ENCODE measurements at places on chromosomes 13 and 19.

GRCh38 chr19:18420930-18421329, 1.7 kb downstream of the SSBP4 start:
- no peak for DNase-seq

DNA sequence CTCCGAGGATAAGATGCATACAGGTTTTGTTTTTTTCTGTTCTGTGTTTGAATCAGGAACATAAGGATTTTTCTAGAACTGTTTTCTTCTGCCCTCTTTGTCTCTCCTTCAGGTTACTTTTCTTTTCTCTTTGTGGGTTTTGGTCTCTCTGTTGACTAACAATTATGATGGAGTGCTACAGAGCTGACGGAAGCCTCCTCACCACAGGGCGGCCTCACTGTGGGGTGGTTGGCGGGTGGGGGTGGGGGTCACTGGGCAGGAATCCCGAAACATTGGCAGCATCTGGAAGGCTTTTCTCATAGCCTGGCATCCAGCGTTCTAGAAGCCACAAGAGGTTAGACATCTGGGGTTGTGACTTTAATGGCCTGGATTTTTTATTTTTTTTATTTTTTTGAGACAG, 12.0 kb upstream of the MATK start:
- DNase-seq: peak; percentile 70

GRCh38 chr19:6376512-6377190, 918 bp upstream of the PSPN start:
- DNase-seq: no peak

GRCh38 chr13:48009284-48009683, 8.2 kb upstream of the SUCLA2 start:
- no peak for DNase-seq

DNA sequence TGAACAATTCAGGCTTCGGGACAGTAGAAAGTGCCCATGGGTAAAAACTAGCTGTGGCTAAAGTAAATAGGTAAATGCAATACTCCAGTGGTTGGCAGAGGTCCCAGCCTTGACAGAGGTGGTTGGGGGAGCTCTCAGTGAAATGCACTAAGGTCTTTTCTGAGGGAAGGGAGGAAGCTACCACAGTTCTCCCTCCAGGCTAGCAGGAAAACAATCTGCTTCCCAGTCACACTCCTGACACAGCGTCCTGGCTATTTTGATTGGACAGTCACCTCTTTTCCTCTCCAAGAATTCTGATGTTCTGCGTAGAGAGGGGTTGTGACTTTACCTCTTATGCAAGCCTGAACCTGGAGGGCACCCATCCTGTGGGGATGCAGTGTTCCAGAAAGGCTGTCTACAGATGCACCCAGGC, 128.7 kb downstream of the CYSLTR2 start:
- no peak for DNase-seq

GRCh38 chr19:14510311-14511228, 7.6 kb downstream of the DNAJB1 start:
- no peak for DNase-seq

- DNase-seq: peak; percentile 55
These were observed 463 bp upstream of the TSC22D1 start for GRCh38 chr13:44576351-44577235.

DNA sequence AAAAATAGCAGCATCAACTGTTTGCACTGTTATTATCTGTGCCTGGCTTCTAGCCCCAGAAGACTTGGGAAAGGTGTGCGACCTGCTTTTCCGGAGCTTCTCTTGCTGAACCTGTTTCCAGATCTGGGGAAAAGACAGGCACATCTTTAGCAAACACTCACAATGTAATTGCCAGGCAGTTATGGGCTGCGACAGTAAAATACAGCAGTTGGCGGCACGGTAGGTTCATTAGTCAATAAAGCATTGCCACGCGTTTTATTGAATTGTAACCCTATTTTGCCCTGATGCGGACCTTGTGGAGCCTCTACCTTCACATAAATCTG, 223.7 kb upstream of the TSHZ3 start:
- no peak for DNase-seq

- DNase-seq: no peak
These were observed 33.2 kb downstream of the F2RL3 start for GRCh38 chr19:16921766-16922591.

DNA sequence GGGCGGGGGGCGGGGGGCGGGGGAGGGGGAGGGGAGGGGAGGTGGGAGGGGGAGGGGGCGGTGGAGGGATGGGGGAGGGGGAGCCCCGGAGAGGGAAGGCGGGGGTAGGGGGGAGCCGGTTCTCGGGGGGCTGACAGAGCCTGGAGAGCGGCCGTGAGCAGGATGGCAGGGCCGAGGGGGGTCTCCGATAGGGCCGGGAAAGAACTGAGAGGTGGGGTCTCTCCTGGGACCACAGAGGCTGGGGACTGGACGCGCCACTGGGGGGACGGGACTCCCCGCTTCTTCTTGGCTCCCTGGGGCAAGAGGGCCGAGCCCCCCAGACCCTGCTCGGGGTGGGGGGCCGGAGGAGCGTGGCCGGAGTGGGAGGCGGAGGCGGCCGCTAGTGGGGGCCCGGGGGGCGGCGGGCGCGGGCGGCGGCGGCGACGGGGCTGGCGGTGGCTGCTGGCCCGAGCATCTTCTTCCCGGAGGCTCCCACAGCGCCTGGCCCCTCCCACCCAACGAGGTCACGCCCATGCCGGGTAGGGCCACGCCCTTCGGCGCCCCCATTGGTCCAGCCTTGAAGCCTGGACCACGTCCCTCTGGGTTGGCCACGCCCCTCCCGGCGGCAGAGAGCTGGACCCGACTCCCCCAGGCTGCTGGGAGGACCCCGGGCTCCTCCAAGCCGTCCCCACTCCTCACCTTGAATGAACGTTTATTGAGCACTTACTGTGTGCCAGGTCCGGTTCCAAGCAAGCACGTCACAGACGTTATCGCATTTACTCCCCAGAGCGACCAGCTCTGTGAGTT, at the start of gene NOVA2:
Gene NOVA2, minus strand, starts transcription at position 313 of the 786 bp plus-strand sequence. CDS start 514 bp downstream, outside the sequence.
- DNase-seq: no peak

DNA sequence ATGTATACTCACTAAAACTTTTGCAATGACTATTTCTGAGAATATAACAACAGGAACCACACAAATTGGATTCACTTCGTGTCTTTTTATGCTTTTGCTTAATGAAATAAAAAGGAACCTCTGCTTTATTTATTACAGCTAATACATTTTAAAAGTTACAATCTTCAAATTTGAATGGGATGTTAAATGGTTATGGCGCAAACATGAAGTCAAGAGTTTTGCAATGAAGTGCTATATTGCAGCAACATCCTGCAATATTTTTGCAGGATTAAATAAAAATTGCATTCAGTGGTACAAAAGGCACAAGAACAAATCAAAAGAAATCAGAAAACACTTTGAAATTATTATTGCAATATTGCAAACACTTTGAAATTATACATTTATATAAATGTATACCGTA, 1519.0 kb upstream of the MIR17HG start:
- no peak for DNase-seq

GRCh38 chr13:107753291-107753690, 462.0 kb downstream of the LIG4 start:
- no peak for DNase-seq

- DNase-seq: no peak
These were observed 6.3 kb downstream of the ABCA7 start for GRCh38 chr19:1046117-1046626.

DNA sequence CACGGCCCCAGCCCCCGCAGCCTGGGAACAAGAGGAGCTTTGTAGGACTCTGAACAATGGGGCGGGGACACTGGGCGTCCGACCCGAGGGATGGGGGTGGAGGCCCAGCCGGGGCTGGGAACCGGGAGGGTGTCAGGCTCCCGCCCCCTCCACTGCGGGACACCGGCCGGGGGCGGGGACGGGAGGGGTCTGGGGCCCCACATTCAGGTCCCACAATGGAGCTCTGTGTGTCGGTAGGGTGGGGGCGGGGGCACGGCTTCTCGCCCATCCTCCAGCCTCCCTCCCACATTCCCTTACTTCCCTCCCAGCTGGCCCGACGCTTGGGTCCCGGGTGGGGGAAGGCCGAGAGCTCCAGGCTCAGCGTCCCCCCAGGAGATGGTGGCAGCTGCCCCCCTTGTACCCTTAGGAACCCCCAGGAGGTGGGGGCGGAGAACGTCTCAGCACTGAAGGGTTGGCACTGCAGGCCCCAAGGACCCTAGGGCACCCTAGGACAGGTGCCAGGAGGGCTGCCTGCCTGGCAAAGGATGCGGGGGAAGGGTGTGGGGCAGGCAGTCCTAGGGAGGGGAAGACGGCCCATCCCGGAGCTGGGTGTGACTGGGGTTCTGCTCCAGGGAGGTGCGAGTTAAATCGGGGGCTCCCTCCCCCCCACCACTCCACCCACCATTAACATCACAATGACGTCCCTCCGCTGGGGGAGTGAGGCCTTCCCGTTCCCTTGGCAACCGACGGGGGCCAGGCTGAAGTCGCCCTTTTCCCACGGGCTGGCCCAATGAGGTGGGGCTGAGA, 5.3 kb downstream of the TTYH1 start:
- no peak for DNase-seq

DNA sequence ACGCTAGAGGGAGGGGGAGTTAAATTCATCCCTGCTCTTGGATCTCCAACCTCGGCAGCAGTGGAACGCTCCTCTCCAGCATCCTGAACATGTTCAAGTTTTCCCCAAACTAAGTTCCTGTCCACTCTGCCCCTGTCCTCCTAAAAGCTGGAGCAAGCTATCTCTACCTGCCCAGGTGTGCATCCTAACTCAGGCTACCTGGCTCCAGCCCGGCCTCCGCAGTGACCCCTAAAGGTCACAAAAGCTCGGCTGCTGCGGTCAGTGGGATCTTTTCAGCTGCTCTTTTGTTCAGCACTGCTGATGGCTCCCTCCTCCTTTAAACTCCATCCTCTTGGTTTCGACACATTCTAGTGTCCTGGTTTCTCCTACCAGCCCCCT, 1.4 kb downstream of the DCUN1D2 start:
- no peak for DNase-seq

DNA sequence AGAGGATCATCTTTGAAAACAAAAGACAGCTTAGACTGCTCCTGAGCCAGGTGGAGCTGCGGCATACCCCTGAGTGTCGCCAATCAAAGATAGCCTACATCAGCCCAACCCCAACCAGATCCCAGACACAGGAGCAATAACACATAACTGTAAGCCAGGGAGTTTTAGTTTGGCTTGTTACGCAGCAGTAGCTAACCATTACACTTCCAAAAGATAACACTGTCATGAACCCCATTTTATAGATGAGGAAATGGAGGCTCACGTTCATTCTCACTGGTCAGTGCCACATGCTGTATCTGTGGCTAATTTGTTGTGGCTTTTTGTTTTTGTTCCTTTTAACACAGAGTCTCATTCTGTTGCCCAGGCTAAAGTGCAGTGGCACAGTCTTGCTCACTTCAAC, 47.3 kb downstream of the TINCR start:
- no peak for DNase-seq

GRCh38 chr19:47729468-47729798, 15.9 kb upstream of the NOP53 start:
- DNase-seq: no peak

GRCh38 chr13:82597747-82598146, 1284.5 kb downstream of the SLITRK1 start:
- no peak for DNase-seq

DNA sequence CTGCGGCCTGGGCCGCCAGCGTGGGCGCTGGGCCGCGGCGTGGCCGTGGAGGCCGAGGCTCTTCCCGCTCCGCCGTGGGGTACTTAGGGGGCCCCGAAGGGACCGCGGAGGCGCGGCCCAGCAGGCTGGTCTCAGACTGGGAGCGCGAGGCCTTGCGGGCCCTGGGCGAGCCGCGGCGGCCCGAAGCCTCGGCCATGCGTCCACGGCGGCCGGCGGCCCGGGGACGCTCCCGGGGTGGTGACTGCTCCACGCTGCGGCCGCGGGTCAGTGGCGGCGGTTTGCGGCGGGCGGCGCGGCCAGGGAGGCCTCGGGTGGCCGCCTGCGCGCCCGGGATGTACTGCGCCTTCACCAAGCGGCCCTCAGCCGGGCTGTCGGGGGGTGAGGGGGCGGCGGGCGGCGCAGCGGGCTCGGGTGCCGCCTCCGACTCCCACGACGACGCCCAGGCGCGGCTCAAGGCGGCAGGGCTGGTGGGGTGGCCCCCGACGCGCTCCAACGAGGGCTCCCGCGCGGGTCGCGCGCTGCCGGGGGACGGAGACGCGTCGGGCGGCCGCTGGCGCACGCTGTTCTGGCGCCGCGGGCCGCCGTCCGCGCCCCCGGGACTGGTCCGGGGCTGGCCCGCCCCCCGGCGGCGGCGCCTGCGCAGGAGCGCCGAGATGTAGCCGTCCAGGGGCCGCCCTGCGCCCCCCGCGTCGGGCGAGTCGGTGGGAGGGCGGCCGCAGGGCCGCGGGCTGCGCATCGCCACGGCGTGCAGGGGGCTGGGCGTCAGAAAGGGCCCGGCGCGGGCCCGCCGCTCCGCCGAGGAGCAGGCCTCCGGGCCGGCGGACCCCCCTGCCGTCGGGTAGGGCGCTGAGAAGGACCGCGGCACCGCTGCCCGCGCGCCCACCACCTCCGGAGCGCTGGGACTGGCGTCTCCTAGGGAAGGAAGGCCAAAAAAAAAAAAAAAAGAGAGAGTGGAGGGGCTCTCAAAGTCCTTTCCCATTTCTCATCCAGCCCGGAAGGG, 11.7 kb downstream of the DACT3 start:
- DNase-seq: no peak

GRCh38 chr13:58949646-58950045, 1214.1 kb downstream of the DIAPH3 start:
- DNase-seq: no peak

GRCh38 chr13:91346850-91347201, 661 bp upstream of the MIR17HG start:
- no peak for DNase-seq

DNA sequence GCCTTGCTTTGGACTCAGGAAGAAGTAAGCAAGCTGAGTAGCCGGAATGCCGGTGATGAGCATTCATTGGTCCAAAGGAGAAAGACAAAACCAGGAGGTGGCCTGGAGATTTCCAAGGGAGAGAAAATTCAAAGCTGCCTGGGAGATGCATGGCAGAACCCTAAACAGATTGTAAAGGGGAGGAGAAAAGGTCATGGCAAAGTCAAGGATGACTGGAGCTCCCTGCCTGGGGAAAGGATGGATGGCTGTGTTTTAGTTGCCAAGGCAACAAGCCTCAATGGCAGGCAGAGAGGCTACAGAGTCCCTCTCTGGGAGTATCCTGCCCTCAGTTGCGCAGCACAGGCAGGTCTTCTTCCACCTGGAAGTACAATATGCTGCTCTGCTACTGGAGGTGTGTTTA, 134.0 kb downstream of the ENOX1 start:
- DNase-seq: no peak

- no peak for DNase-seq
These were observed 619.0 kb downstream of the KCTD12 start for GRCh38 chr13:76267216-76267615.

DNA sequence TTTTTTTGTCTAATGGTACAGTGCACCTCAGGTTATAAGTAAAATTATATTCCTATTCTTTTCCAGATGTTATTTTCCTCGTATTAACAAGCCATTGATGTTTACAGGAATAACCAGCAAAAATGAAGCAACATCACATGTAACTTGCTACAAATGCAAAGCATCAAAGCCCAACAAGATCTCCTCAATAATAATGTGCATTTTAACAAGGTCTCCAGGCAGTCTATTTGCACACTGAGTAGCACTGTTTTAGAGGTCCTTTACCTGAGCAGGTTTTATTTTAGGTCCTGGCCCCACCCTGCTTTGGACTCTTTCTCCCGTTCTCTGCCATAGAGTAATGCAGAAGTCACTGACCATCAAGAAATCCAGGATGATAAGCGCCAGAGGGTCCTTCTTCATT, 298.4 kb downstream of the FGF14 start:
- DNase-seq: no peak

GRCh38 chr13:98478189-98479129, 98.4 kb downstream of the STK24 start:
- no peak for DNase-seq
